ENCODE measurements at places on chromosomes 13 and 19.
A peak's percentile ranks its signal among the peaks of the same experiment; 100 is the strongest.

DNA sequence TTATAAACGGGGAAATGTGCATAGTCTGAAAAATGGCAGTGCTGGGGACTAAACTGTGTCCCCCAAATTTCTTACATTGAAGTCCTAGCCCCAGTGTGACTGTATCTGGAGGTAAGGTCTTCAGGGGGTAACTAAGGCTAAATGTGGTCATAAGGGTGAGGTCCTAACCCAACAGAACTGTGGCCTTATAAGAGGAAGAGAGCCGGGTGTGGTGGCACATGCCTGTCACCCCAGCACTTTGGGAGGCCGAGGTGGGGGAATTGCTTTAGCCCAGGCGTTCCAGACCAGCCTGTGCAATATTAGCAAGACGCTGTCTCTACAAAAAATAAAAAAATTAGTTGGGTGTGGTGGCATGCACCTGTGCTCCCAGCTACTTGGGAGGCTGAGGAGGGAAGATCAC is 17.8 kb downstream of the PROZ start:
- peak; percentile 52 for DNase-seq

DNA sequence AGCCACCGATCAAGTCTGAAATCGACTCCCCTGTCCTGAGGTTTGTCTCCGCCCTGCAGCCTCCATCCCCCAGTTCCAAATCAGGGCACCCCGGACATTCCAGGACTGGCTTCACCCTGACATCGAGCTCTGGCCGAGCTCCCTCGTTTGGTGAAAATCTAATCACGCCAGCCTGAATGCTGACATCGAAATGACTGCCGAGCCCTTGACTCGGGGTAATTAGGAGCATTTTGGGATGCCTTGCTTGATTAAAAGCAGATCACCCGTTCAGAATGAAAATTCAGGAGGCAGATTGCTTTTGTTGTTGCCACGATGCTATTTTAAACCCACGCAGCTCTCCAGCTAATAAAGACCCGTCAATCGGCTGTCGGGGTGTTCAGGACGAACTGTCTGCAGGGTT is 34.3 kb downstream of the ZNRF4 start:
- no peak for DNase-seq

DNA sequence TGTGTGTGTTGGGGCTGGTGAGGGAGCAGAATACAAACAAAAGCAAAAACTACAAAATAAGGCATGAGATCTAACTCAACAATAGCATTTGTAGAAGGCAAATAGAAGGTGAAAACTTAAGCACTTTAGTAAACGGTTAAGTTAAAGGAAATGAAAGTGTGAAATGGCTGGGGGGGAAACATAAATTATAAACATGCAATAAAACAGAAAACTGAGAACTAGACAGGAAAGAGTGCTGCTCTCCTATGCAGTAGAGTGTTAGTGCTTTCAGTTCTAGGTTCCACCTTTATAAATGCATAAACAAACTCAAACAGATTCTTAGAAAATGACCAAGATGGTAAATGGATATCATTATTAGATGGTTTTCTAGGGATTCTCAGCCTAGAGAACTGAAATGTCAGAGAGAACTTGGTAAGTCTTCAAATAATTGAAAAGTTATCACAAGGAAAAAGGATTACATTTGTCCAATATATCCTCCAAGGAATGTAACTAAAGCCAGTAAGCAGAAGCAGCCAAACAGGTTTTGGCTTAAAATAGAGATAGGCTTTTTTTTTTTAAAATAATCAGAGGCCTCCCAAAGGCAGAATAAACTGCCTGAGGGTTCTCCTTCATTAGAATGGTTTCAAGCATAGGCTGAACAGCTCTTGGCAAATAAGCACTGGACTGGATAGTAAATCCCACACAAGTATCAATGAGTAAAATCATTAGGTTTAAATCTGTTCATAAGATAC is 23.3 kb downstream of the RBM26 start:
- DNase-seq: no peak

DNA sequence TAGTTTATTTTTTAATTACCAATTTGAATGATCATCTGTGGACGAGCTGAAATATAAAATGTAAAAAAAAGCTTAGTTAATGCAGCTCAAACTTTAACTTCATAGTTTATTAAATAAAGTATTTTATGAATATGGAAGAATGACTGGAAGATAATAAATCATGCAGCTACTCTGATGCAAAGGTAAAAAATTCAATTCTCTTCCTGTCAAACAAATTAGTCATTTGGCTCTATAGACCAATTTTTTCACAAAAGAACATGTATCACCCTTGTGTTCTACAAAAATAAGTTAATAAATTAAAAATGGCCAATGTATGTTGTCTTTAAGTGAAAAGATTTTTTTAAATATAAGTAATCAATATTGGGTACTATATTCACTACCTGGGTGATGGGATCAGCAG is 26.2 kb downstream of the EXOSC8 start:
- DNase-seq: no peak

GRCh38 chr19:47158367-47158791 is 27.7 kb downstream of the SAE1 start:
- no peak for DNase-seq

Data from activated gamma-delta T cell treated with Interleukin-2 at 50 U/mL for 16 hours (primary cell).